Foreskin keratinocyte (primary cell): ENCODE measurements at places on chromosomes 11 and 22.

DNA sequence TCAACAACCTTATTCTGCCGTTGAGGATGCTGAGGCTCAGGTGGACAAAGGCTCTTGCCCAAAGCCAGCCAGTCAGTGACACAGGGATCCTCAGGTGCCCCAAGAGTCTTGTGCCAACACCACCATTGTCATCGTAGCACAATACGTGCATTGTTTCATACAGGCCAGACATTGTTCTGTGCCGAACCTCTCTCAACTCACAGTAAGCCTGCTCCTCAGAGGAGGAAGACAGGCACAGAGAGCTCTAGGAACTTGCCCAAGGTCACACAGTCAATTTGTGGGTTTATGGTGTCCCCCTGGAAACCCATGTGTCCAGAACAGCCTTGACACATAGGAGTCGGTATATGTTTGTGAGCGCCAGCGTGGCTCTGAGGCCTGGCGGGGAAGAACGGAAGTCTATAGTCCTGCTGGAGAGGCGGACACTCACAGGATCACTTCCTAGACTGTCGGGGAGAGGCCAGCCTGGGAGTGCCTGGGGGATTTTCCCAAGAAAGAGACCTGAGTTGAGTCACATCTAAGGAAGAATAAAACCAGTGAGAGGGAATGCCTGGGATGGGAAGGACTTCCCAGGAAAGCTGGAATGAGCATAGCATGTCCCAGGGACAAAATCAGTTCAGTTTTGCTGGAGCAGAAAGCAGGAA, 20.2 kb downstream of the LIF start:
- no peak for DNase-seq

DNA sequence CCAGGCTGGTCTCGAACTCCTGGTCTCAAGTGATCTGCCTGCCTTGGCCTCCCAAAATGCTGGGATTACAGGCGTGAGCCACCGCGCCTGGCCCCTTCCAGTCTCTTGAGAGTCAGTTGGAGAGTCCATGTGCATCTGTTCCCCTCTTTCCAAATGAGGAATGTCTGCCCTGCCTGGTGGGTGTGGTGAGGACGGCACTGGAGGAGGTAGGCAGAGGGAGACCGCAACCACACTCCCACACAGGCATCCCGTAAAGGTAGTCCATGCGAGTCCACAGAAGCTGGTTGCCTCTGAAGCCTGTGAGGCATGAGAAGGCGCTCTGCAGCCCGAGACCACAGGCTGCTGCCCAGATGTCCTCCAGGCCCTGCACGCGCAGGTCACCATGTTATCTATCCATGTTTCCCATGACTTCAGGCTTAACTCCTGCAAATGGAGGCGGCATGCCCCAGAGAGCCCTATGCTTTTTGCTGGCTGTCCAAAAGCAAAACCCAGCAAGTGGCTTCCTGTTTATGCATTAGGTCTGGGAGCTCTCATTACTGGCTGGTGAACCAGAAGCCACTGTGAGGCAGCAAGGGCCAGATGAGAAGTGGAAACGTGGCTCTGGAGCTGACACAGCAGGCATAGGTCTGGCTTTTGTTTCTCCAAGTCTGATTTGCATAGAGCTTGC, 43.4 kb downstream of the GRIK4 start:
- no peak for DNase-seq

- peak; percentile 21 for DNase-seq
Observed at GRCh38 chr11:66593303-66593635, 284 bp downstream of the CCS start.

DNA sequence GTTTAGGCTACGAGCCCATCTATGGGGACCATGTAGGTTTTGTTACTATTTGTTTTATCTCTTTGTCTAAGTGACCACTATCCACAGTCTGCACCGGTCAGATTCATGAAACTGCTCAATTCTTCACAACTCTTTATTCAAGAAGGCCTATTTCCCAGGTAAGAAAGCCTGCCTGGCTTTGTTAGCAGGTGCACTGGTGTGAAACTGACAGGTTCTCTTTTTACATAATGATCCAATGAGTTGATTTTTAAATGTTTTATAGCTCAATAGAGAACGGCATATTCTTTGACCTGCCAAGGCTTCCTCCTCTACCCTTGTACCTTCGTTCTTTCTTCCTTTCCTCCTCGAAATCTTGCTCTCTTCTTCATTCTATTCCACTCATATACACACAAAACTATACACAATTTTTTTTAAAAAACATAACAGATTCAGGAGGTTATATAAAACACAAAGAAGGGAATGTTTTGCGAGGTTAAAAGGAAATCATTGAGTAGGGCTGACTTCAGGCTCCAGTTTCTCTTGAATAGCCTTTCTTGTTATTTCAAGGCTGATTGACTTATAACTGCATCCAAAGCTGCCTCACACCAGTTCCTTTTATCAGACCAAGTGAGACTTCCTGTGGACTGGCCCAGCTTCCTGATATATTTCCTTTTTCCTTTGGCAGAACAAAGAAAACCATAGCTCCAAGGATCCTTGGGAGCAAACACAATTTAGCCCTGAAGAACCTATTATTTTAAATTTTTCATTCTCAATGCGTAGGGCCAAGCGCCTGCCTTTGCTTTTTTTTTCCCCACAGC, 11.4 kb downstream of the FLI1 start:
- DNase-seq = no peak

DNA sequence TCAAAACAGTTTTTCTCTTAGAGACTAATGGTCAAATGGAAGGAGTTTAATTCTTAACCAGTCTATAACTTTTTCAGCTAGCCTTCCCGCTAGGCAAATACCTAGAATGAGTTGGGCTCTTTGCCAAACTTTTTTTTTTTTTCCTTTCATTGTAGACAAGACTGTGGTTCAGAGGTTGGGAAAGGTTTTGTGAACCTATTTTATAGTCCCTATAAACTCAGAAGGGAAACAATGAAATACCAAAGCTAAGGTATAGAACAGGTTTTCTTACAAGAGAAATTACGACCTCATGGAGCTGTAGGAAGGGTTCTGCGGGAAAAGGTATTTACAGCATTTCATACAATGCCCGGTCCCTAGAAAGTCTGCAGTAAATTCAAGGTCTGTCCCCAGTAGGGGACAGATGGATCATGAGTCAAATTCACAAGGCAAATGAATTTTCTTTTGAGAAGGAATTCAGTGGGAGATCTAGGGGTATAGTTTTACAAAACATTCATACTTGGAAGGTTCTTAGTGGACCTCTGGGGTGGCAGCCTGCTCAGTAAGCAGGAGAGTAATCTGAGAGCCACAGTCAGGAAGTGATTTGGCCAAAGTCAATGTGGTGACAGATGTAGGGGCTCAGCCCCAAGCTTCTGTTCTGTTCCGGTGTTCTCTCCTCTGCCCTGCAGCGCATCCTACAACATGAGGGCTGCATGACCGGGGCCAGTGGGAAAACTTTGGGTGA, 146.8 kb downstream of the DBX1 start:
- DNase-seq = no peak
